ENCODE measurements at places on chromosomes 7 and 10.

DNA sequence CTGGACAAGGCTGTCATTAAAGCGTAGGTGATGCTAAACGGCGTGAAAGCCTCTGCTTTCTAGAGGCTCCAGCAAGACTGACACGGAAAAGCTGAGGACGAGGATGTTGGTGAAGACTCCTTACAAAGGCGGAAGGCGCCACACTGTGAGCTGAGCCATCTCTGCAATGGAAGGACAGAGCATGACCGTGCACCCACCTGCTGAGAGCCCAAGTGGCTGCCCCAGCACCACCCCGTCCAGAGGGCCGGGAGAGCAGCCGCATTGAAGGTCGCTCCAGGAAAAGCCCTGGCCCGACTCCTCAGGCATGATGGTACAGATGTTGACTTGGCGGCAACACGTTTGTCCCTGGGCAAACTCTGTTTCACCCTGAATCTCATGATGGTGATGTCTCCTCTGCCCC is 492.7 kb downstream of the DNAJB6 start:
- DNase-seq = no peak

DNA sequence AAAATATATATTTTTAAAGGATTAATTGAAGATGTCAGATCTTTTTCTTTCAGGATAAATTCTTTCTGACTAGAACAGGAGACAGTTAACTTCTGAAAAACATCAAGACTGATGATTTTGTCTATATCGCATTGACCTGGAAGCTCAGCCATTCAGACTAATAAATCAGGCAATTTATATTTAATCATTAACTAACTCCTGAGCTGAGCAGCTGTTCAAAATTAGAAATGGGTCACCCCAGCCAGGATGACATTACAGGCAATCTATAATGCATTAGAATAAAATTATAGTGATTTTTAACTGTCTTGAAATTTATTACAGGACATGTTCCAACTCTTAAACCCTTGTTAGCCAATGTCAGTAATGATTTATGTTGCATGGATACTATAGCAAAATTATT is 139.9 kb downstream of the CDCA7L start:
- DNase-seq = no peak

- no peak for DNase-seq
Measured at GRCh38 chr10:22723343-22723779, 9.0 kb upstream of the PIP4K2A start.

DNA sequence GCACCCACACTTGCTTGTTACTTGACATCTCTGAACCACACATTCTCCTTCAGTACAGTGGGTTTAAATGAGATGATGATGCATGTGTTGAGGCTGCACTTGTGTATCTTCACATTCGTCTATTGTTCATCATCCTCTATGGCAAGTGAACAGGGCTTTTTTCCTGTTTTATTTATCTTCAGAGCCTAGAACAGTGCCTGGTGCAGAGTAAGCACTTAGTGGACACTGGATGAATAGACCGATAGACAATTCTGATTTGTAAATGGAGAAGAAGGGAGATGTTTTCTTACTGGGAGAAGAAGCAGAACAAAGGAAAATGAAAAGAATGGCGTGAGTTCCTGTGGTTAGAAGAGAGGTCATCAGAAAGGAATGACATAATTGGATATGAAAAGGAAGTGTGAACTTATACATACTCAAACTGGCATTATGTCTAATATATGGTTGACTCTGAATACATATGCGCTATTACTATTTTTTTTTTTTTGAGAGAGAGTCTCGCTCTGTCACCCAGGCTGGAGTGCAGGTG is 99.7 kb downstream of the AVL9 start:
- no peak for DNase-seq

- DNase-seq = no peak
Measured at GRCh38 chr10:100901051-100901450, 11.7 kb upstream of the SLF2 start.

DNA sequence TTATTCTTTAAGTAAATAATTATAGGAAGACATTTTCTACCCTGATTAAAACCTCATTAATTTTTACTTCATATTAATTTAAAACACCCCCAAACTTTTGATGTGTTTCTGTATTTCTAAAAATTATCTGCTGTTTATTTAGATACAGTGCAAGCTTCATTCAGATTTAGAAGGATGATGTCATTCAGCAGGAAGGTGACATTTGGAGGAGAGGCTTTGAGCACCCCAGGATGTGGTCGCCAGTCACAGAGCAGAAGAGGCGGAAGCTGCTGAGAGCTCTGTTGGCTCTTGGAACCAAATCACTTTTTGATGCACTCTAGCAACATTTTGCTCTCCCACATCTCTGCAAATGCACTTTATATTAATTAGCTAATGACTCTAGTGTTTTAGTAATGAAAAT is 233.9 kb upstream of the CACNA2D1 start:
- DNase-seq = no peak

DNA sequence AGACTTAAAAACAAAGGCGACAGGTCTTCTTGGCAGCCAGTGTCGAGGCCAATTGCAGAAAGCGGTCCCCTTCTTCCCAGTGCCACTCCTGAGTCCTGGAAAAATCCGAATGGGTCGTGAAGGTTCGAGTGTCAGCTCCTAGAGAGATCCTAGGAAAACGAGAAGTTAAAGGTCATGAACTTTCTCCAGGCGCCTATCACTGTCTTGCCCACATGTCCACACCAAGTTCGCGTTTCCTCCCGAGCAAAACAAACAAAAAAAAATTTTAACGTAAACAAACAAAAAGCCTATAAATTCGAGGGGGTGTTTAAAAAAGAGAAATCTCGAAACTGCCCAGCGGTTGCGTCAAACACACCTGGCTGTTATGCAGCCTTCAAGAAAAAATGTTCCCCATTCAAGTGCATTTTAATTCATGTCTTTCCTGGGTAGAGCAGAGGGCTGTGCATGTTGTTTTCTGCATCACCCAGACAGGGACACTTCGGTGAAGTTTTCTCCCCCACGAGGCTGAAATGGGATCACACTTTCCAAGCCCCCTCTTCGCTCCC is 1.5 kb downstream of the ARHGAP21 start:
- no peak for DNase-seq

- no peak for DNase-seq
Measured at GRCh38 chr7:117961235-117961634, 88.0 kb upstream of the CTTNBP2 start.

GRCh38 chr7:140571538-140572122 is 69.0 kb downstream of the DENND2A start:
- DNase-seq = no peak

GRCh38 chr10:128936392-128936791 is 530.6 kb upstream of the MGMT start:
- no peak for DNase-seq
